ENCODE measurements at places on chromosomes 5 and 9. TPM values are rescaled to one million over a fixed set of nuclear protein-coding genes. Genes with fewer than 3 reads are reported as not detected.

GRCh38 chr5:89281766-89282553, 399.0 kb upstream of the MEF2C start:
- H3K36me3 ChIP-seq: no peaks in the 10 kb centered on the region
- H3K27ac ChIP-seq: peak overlapping the region; percentile 59
- H3K27me3 ChIP-seq: no peaks in the 10 kb centered on the region
- peak; percentile 25 for DNase-seq
- no peak overlapping the region for H3K4me3 ChIP-seq

DNA sequence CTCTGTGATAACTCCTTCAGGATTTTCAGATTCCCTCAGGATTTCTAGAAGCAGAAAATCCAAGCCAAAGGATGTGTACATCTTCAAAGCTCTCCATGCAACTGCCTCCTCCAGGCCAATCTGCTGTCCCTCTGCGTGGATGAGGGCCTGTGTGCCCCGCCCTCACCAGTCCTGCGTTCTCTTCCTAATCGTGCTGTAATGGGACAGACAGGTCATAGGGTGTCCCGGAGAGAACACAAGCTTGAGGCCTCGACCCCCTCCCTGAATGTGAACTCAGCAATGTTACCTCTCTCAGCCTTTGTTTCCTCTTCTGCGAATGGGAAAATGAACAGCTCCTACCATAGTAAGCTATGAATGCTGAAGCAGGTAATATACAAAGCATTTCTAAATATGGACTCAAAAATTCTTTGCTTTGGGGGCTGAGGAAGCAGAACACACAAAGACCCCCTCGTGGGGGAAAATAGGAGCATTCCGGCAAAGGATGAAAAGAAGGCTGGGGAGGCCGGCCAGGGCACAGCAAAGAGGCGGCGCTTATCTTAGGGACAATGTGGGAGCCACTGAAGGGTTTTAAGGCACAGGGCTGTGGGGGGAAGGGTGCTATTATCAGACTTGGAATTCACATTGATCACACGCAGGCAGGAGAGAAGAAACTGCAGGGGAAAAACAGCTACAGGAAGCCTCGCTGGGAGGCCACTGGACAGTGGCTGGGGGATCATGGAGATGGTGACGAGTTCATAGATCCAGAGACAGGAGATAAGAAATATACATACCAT, 57.2 kb upstream of the FBXW11 start:
- peaks cover 36% of the 10 kb centered on the region for H3K36me3 ChIP-seq
- no peak for DNase-seq
- H3K27ac ChIP-seq: no peak overlapping the region
- no peaks in the 10 kb centered on the region for H3K27me3 ChIP-seq

The RASEF gene
- not detected for total RNA-seq

GRCh38 chr5:107196500-107197059, 474.2 kb downstream of the EFNA5 start:
- H3K4me1 ChIP-seq: no peaks in the 10 kb centered on the region
- no peak for DNase-seq
- no peaks in the 10 kb centered on the region for H3K36me3 ChIP-seq
- H3K4me3 ChIP-seq: no peak overlapping the region
- H3K27me3 ChIP-seq: no peaks in the 10 kb centered on the region
- H3K27ac ChIP-seq: no peak overlapping the region

GRCh38 chr9:114538241-114538640, 33.0 kb upstream of the WHRN start:
- DNase-seq: peak; percentile 7
- H3K36me3 ChIP-seq: no peaks in the 10 kb centered on the region
- no peaks in the 10 kb centered on the region for H3K27me3 ChIP-seq
- no peaks in the 10 kb centered on the region for H3K4me1 ChIP-seq
- no peak overlapping the region for H3K27ac ChIP-seq

The SHOC1 gene
- not detected for total RNA-seq

DNA sequence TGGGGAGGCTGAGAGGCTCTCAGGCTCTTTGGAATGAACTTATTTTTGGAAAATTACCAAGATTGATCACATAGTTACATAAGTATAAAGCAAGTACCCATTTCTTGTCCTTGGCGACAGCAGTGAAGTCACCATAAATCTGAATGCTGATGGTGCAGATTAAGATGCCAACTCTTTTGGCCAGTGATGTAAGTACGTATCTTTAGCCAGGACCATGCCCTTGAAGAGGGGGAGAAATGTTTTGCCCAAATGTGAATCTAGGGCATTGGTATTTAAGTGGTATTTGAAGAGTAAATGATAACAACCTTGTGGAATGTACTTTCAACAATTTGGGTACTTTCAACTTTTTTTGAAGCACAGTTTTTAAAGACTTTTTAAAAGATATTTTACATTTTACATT, 68.2 kb upstream of the RAD23B start:
- DNase-seq: no peak
- no peaks in the 10 kb centered on the region for H3K36me3 ChIP-seq
- H3K27me3 ChIP-seq: no peaks in the 10 kb centered on the region
- H3K4me1 ChIP-seq: peaks cover 13% of the 10 kb centered on the region
- H3K27ac ChIP-seq: no peak overlapping the region
- no peak overlapping the region for H3K4me3 ChIP-seq

GRCh38 chr9:29796291-29796952, 2223.1 kb upstream of the C9orf72 start:
- H3K27me3 ChIP-seq: no peaks in the 10 kb centered on the region
- peak; percentile 19 for DNase-seq
- no peak overlapping the region for H3K4me3 ChIP-seq
- no peaks in the 10 kb centered on the region for H3K4me1 ChIP-seq

DNA sequence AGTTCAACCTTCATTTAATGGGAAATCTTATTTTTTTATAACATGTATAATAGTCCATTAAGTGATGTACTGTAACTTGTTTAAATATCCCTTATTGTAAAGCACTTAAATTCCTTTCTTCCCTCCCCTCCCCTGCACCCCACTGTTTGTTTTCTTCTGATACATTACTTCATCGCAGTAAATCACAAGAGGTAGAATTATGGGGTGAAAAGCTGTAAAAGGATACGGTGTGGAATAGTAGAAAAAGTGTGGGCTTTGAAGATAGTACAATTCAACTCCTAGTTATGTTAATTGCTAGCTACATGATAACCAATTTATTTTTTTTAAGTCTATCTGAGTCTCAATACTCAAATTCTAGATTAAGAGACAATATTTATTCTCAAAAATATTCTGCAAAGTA, 41.9 kb upstream of the MACIR start:
- no peak overlapping the region for H3K4me3 ChIP-seq
- no peak for DNase-seq
- H3K27ac ChIP-seq: no peak overlapping the region

The ANKDD1B gene
- total RNA-seq: 0.87 TPM

GRCh38 chr5:116358911-116359418, 215.7 kb downstream of the SEMA6A start:
- no peaks in the 10 kb centered on the region for H3K36me3 ChIP-seq
- H3K27me3 ChIP-seq: no peaks in the 10 kb centered on the region
- DNase-seq: peak; percentile 73
- H3K4me1 ChIP-seq: peaks cover 30% of the 10 kb centered on the region
- no peak overlapping the region for H3K4me3 ChIP-seq
- peak overlapping the region; percentile 43 for H3K27ac ChIP-seq

DNA sequence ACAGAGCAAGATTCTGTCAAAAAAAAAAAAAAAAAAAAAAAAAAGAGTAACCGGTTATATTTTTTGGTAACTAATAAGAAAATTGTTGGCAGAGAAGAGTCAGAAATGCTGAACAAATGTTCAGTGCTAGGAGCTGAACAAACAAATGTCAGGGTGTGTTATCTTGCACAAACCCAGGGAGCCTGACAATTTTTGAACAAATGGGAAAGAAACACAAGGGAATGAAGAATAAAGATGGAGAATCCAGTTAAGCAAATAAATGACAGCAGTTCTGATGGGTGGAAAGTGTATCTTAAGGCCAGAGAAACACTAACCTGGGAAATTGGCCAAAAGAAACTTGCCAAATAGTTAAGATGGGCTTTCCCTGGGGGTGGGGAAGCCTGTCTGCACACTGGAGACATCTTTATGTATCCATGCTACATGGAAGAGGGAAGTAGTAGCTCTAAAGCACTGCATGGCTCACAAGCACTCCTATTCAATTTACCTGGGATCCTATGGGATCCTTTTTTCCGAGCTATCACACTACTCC, 23.7 kb downstream of the KLHL3 start:
- H3K27ac ChIP-seq: no peak overlapping the region
- peaks cover 3% of the 10 kb centered on the region for H3K4me1 ChIP-seq
- H3K27me3 ChIP-seq: no peaks in the 10 kb centered on the region
- H3K36me3 ChIP-seq: no peaks in the 10 kb centered on the region

The PDE8B gene
- not detected for total RNA-seq

GRCh38 chr9:123718188-123718587, 211.7 kb downstream of the DENND1A start:
- H3K27me3 ChIP-seq: no peaks in the 10 kb centered on the region
- H3K4me1 ChIP-seq: peaks cover 22% of the 10 kb centered on the region
- DNase-seq: no peak
- H3K27ac ChIP-seq: no peak overlapping the region

DNA sequence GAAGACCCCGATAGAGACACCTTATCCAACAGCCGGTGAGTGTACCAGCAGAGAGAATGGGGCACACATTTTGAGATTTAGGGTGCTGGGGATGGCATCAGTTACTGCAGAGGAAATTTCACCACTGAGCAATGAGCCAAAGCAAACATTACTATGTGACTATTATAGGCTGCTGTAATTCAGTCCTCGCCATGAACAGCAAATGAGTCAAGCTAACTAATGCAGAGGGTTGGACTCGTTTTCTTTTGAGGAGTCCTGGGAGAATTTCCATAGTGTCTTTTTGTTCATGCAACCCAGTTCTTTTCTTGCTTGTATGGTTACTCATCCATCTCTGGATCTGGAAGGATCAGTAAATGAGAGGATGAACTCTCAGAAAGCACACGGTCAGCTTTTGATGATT, 323.8 kb downstream of the PSAT1 start:
- H3K36me3 ChIP-seq: no peaks in the 10 kb centered on the region
- no peak overlapping the region for H3K4me3 ChIP-seq
- no peak overlapping the region for H3K27ac ChIP-seq
- H3K4me1 ChIP-seq: no peaks in the 10 kb centered on the region
- no peak for DNase-seq

GRCh38 chr5:168317521-168318147, 26.2 kb downstream of the WWC1 start:
- H3K4me3 ChIP-seq: no peak overlapping the region
- no peak overlapping the region for H3K27ac ChIP-seq
- no peaks in the 10 kb centered on the region for H3K27me3 ChIP-seq
- DNase-seq: no peak

DNA sequence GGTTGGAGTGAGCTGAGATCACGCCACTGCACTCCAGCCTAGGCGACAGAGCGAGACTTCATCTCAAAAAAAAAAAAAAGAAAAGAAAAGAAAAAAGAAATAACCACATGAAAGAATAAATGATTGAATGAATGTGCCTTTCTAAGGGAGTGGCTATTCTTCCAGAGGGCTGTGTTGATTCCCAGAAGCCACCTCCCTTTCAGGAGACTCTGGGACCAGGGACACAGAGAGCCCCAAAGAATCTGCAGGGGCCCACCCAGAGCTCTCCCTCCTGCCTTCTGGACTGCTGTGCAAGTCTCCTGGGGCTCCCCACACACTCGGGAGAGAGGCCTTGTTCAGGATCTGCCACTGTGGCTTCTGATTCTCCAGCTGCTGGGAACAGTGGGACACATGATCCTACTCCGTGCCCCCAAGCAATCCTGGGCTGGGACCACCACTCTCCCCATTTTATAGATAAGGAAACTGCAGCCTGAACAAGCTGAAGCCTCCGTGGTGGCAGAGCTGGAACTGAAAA, 23.6 kb downstream of the CAMK2A start:
- no peak for DNase-seq
- no peaks in the 10 kb centered on the region for H3K4me1 ChIP-seq
- no peaks in the 10 kb centered on the region for H3K36me3 ChIP-seq
- no peak overlapping the region for H3K27ac ChIP-seq

- H3K36me3 ChIP-seq: no peaks in the 10 kb centered on the region
- H3K4me1 ChIP-seq: peaks cover 7% of the 10 kb centered on the region
- H3K27me3 ChIP-seq: no peaks in the 10 kb centered on the region
- H3K4me3 ChIP-seq: 0 out of 2 replicates have a peak overlapping the region, but pooled peaks have one; percentile 30
- peak; percentile 20 for DNase-seq
- H3K27ac ChIP-seq: no peak overlapping the region
Observed at GRCh38 chr5:58961631-58962280, 378.9 kb downstream of the RAB3C start.

The PCDHB8 gene
- total RNA-seq: not detected

- no peak overlapping the region for H3K27ac ChIP-seq
- H3K36me3 ChIP-seq: no peaks in the 10 kb centered on the region
- no peak for DNase-seq
- H3K4me1 ChIP-seq: no peaks in the 10 kb centered on the region
- no peaks in the 10 kb centered on the region for H3K27me3 ChIP-seq
- H3K4me3 ChIP-seq: no peak overlapping the region
Observed at GRCh38 chr9:75812141-75812540, 78.3 kb upstream of the PCSK5 start.

DNA sequence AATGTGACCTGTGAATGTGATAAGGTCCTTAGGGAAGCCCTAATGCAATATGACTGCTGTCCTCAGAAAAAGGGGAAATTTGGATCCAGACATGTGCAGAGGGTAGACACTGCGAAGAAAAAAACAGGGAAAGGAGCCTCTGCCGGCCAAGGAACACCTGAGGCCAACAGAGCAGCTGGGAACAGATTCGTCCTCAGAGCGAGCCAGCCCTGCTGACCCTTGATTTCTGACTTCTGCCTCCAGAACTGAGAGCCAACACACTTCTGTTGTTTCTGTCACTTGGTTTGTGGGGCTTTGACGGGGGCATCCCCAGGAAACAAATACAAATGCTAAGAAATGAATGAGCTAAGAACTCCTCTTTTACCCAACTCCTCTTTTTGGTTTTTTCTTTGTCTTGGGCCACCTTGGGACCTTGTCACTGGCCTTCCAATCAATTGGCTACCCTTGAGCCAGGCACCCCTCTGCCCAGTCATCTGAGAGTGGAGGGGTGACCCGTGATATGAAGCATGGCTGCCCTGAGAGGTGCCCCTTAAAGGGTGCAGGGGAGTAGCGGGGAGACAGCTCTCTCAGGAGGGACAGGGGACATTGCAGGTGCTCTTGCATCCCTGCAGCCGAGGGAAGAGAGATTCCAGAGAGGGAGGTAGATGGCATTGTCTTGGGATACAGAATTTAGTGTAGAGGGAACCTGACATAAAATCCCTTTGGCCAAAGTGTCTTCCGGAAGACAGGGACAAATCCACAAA, 16.9 kb downstream of the TMOD1 start:
- peaks cover 2% of the 10 kb centered on the region for H3K36me3 ChIP-seq
- H3K4me1 ChIP-seq: peaks cover 11% of the 10 kb centered on the region
- H3K4me3 ChIP-seq: no peak overlapping the region
- H3K27me3 ChIP-seq: no peaks in the 10 kb centered on the region

The C9orf153 gene
- total RNA-seq: 0.18 TPM

The TEX48 gene
- total RNA-seq: not detected

The HACD4 gene
- 5.8 TPM for total RNA-seq

The GARIN3 gene
- total RNA-seq: not detected

All from GM12878 (cell line).